ENCODE measurements at places on chromosomes 11 and 22.

- DNase-seq = no peak
These were observed 1350.2 kb upstream of the RAG2 start for GRCh38 chr11:37948258-37948657.

- no peak for DNase-seq
These were observed 1.6 kb downstream of the THY1 start for GRCh38 chr11:119421351-119421750.

- DNase-seq = no peak
These were observed 23.9 kb downstream of the KDM4D start for GRCh38 chr11:94997437-94997836.

GRCh38 chr11:119567688-119568582, 145.0 kb upstream of the THY1 start:
- DNase-seq = no peak

- DNase-seq = no peak
These were observed 204.5 kb downstream of the LRRC4C start for GRCh38 chr11:41254966-41255365.

DNA sequence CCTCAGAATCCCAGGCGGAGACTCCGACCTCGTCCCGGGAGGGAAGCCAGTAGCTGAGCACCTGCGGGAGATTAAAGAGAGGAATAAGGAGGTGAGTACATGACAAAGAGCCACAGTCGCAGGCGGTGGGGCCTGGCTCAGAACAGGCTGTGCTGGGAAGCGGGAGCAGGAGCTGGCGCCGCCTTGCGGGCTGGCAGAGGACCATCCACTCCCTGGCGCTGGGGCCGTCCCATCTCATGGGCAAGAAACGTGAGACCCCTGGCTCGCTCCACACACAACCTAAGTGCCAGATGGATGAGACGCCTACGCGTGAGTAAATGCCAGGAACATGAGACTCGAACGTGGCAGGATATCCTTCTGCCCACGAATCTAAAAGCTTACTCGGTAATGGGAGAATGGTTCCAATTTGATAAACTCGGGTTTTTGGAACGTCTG, 6.3 kb downstream of the CEND1 start:
- DNase-seq = no peak

GRCh38 chr11:32960553-32961164, 55.0 kb upstream of the DEPDC7 start:
- no peak for DNase-seq

DNA sequence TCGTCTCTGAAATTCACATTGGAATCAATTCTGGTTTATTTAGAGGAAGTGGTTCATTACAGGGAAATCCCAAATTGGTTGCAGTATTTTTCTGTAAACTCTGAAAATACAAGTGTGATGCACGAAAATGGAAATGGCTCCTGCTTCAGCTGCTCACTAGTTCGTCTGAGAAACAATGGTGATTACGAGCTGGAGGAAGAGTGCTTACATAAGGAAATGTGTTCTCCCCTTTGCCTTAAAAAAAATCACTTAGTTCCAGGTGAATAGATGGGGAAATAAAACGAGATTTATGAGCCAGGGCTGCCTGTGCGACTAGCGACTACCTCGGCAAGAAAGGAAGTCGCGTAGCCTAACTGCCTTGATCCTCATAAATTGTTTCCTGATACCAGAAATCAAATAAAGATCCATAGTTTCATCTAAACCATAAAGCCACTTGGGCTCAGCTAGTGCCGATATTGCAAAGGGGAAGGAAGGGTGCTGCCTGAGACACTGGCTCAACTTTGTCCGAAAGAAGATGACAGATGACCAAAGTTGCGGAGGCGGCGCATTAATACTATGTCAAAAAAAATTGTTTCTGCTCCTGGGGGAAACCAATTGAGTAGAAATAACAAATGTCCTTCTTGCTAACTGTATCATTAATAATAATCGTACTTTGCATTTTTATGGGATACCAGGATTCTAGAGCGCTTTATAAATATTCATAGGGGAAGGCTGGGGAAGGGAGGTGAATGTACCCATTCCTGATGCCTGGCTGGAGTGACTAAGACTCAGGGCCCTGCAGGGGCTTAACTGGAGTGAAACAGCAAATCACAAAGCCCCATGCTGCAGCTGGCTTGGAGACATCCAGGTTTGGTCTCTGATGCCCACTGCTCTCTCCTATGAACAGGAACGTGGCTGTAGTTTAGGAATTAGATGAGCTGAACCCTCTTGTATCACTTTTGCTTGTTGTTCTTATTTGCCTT, 185.7 kb downstream of the BLID start:
- DNase-seq = no peak

- DNase-seq = no peak
These were observed 116.4 kb downstream of the ARHGAP32 start for GRCh38 chr11:129075757-129076156.

DNA sequence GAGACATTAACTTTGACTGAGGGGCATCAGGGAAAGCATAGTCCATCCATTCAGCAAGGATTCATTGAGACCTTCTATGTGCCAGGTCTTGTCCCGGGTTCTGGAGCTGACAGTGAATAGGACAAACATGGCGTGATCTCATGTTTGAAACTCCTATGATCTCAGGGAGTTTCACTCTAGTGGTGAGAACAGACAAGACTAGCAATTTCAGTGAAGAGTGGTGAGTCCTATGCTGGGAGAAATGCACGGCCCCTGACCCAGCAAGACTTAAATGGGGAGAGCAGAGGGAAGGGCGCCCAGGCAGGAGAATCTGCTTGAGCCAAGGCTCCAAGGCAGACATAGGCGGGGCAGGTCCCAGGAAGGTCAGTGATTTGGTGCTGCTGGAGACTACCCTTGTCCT, 155.7 kb downstream of the CEP164 start:
- no peak for DNase-seq

- no peak for DNase-seq
These were observed 62.7 kb upstream of the NECTIN1 start for GRCh38 chr11:119791701-119792151.

- DNase-seq = no peak
These were observed 24.3 kb upstream of the PPFIA1 start for GRCh38 chr11:70246196-70246595.

DNA sequence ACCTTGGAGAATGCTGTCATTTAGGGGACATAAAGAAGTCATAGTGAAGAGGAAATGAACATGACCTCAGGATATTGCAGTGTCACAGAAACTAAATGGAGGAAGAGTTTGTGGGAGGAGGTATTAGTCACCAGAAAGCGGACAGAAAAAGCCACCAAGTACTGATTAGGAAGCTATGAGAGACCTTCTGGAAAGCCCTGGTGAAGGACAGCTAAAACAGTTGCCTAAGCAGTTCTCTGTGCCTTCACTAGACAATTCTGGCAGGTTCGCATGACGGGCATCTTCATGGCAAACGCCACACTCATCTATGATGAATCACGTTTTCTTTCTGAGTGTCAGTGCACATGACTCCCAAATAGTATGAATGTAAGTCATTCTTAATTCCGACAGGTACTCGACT, 325.8 kb downstream of the C11orf87 start:
- no peak for DNase-seq

Data from stimulated activated CD8-positive, alpha-beta memory T cell treated with anti-CD3 and anti-CD28 coated beads, Interleukin-4, amount 100 ng/mL, for 4 hours (primary cell).